ENCODE measurements at places on chromosomes 7 and 10.

DNA sequence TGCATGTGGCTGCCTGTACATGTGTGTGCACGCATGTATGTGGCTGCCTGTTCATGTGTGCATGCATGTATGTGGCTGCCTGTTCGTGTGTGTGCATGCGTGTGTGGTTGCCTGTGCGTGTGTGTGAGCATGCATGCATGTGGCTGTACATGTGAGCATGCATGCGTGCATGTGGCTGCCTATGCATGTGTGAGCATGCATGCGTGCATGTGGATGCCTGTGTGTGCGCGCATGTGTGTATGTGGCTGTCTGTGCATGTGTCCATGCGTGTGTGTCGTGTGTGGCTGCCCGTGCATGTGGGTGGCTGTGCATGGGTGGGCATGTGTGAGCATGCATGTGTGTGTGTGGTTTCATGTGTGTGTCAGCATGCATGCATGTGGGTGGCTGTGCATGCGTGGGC is 218.3 kb downstream of the ELFN1 start:
- no peak for DNase-seq

DNA sequence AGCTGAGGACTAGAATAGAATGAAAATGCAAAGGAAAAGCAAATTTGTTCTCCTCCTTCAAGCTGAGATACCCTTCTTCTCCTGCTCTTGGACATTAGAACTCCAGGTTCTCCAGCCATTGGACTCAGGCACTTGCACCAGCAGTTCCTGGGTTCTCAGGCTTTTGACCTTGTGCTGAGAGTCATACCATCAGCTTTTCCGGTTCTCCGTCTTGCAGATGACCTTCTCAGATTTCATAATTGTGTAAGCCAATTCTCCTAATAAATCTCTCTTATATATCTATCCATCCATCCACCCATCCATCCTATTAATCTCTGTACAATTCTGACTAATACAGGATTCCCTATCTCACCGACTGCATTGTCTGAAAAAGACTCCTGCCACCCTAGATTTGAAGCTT is 108.3 kb downstream of the AHR start:
- DNase-seq = no peak

DNA sequence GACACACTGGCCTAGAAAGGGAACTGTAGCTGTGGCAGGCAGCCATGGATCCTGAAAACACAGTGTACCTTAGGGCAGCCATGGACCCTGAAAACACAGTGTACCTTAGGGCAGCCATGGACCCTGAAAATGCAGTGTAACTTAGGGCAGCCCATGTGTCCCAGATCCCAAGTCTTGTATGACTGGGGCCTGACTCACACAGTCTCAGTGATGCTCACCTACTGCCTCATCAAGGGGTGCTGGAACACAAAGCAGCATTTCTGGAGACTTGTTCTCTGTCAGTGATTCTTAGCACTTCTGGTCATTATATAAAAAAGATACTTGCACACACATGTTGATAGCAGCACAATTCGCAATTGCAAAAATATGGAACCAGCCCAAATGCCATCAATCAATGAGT is 70.2 kb upstream of the LAMB4 start:
- no peak for DNase-seq

DNA sequence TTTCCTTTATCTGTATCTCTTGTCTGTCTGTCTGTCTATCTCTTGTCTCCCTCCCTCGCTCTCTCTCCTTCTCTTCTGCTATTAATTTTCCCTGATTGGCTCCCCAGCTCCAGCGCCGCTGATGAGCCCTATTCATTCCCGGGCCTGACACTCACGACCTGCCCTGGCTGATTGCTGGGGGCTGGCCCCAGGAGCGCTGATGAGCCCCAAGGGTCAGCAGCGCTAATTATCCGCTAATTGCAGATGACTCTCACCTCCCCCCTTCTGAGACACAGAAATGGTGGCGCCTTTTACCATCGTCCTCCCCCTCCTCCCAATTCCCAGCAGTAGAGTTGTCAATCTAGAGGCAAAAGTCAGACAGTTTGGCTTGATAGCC is 1.3 kb upstream of the GBX1 start:
- no peak for DNase-seq

Measured in NCI-H1417 treated with DMSO at 0.1 percent for 48 hours (cell line).